Bone marrow (tissue), 2 donors: ENCODE measurements at places on chromosomes 5 and 9.

DNA sequence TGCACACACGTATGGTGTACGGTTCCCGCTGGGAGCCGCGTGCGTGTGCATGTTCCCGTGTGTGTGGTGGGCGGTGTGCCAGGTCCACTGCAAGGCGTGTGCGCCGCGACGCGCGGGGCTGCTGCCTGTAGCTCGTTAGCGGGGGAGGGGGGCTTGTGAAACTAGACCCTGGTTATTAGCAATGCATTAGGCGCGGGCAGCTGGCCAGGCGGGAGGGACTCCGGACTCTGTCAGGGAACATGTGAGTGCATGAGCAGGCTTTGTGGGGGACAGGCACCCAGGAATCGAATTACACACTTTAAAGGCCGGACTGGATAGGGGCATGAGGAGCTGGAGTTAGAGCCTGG, 32.2 kb upstream of the ENHO start:
- DNase-seq, result no peak

- DNase-seq, result no peak
These were observed 449.6 kb downstream of the NTRK2 start for GRCh38 chr9:85118990-85119755.

DNA sequence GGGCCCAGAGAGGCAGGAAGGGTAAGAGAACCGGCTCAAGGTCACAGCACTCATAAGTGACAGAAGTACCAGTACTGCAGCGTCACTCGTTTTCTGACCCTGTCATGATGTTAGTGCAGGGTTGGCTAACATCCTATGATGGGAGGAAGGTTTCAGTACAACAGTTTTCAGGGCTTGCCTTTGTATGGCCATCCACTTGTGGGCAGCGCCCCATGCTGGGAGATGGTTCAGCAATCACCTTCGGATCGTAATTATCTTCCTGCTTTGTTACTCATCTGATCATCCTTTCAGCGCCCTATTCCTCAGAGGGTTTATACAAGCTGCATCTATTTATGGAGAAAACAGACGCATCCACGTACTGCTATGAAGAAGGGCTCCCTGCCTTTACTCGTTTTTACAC, 2.4 kb downstream of the MAP1B start:
- no peak for DNase-seq

DNA sequence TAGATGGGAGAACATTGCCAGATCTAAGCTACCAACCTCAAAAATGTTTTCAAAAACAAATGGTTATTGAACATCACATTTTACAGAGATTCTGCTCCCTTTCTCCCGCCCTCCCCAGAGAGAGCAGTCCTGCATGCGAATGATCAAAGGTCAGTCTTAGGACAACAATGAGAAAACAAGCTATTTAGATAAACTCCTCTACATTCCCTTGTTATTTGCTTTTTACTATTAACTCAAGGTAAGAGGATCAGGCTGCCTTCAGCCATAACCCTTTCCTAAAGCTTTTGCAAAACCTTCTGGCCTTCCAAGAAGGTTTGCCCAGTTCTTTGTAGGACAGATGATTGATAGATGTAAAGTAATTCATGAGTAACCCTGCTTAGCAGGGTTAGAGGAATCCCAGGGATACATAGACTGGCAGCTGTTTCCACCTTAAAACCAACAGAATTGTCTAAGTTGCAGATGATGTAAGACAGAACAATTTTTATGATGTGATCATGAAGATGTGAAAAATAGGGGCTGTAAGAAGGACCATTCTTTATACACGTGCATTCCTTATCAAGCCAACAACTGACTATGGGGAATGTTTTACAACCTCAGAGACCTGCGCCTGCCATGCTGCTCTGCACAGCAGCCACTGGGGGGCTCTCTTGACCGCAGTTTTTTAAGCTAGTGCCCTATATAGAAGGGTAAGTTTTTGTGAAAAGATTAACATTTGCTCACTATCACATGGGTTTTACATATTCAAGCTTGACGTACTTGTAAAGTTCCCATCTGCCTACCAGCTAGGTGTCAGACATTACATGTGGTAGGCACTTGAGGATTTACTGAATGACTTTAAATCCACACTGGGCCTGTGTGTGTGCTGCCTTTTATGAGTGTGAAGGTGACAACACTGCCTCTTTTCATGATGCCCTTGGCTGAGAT, 2.3 kb upstream of the ZNF782 start:
- peak; percentile 44 for DNase-seq
